Regular cardiac myocyte (primary cell): ENCODE measurements at places on chromosomes 11 and 22. TPM values are rescaled to one million over a fixed set of nuclear protein-coding genes. Genes with fewer than 3 reads are reported as not detected.

ACAT1 gene
- total RNA-seq, result 71.0 and 75.9 TPM in 2 replicates

GAS2L1 gene
- 7.6 and 12.5 TPM in 2 replicates for total RNA-seq

SYTL2 gene
- 24.3 and 64.8 TPM in 2 replicates for total RNA-seq

TTC36 gene
- total RNA-seq, result 0.58 and 1.7 TPM in 2 replicates

MLC1 gene
- 0.38 and 2.8 TPM in 2 replicates for total RNA-seq

CHRDL2 gene
- under 0.01 TPM in 1 of 2 replicates, not detected in the other for total RNA-seq

OR52H1 gene
- total RNA-seq, result 0.19 and 0.56 TPM in 2 replicates

TTC17 gene
- 44.1 and 79.2 TPM in 2 replicates for total RNA-seq

TRIM48 gene
- total RNA-seq, result not detected in 2 replicates

LRRC10B gene
- total RNA-seq, result under 0.01 TPM in 1 of 2 replicates, not detected in the other

RAPSN gene
- total RNA-seq, result under 0.01 and 0.19 TPM in 2 replicates

HSD17B12 gene
- total RNA-seq, result 72.9 and 78.1 TPM in 2 replicates

SCGB1A1 gene
- total RNA-seq, result not detected in 2 replicates

NTM gene
- 20.3 and 43.3 TPM in 2 replicates for total RNA-seq

DUSP8 gene
- 0.28 and 0.38 TPM in 2 replicates for total RNA-seq

LRRC4C gene
- under 0.01 TPM in 1 of 2 replicates, not detected in the other for total RNA-seq

CAVIN3 gene
- total RNA-seq, result 189 and 198 TPM in 2 replicates

KBTBD3 gene
- 1.3 and 6.2 TPM in 2 replicates for total RNA-seq

HTR3A gene
- total RNA-seq, result not detected in 2 replicates

PKNOX2 gene
- 0.38 and 3.1 TPM in 2 replicates for total RNA-seq

NAALAD2 gene
- total RNA-seq, result 0.58 and 0.85 TPM in 2 replicates

OR6X1 gene
- not detected in 2 replicates for total RNA-seq

WT1 gene
- 0.28 and 0.38 TPM in 2 replicates for total RNA-seq

OR8D4 gene
- not detected in 2 replicates for total RNA-seq

SLC1A2 gene
- total RNA-seq, result 3.1 and 5.4 TPM in 2 replicates
